ENCODE measurements at places on chromosomes 1 and 21. TPM values are rescaled to one million over a fixed set of nuclear protein-coding genes. Genes with fewer than 3 reads are reported as not detected.

Gene CELA3B
- not detected for total RNA-seq

Gene HUNK
- not detected for total RNA-seq

GRCh38 chr1:182270731-182271130 lies 120.9 kb downstream of the GLUL start:
- no peaks in the 10 kb centered on the region for H3K27me3 ChIP-seq
- peaks cover 9% of the 10 kb centered on the region for H3K4me1 ChIP-seq
- no peak for DNase-seq
- H3K27ac ChIP-seq = no peak overlapping the region

DNA sequence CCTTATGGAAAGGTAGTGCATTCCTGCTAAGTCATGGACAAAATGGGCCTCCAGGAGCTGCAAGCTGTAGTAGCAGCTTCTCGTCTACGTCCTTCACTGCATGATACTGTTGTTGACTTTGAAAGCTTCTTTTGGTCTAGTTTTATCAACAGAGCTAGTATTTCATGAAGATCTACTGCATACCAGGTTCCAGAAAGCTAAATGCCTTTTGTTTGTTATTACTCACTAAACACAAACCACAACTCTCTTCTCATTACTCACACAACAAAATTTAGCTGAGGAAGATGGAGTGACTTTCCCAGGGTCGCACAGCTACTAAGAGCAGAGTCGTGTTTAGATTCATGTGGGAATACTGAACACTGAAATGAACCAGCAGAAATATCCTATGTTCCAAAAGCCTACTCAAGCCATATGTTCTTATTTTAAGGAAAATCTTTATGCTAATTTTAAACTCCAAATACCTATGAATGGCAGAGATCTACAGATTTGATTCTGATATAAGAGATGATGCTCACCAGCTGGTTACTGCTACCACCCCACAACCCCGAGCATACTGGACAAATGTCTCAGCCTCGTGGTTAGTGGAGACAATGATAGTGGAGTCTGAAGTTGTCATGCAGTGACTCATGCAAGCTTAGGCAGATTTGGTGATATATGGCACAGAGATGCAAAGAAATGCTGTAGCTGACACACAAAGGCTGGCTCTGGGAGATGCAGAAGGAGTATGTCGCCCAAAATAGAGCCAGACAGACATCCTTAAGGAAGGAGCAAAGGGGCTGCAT lies 20.6 kb downstream of the PGBD2 start:
- H3K27me3 ChIP-seq = peaks cover 11% of the 10 kb centered on the region
- peak; percentile 65 for DNase-seq
- H3K4me1 ChIP-seq = peaks cover 60% of the 10 kb centered on the region
- peaks cover 8% of the 10 kb centered on the region for H3K36me3 ChIP-seq
- H3K4me3 ChIP-seq = no peak overlapping the region

DNA sequence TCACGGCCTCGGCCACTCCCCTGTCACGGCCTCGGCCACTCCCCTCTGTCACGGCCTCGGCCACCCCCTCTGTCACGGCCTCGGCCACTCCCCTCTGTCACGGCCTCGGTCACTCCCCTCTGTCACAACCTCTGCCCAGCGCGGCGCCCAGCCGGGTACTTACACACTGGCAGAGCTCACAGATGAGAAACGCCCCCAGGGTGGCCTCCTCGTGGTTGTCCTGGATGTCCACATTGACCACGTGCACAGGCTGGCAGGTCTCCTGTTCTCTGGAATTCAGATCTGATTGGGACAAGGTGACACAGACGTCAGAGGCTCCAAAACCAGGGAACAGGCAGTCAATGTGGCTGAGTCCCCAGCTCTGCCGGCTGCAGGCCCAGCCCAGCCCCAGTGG lies 3.3 kb upstream of the TMEM240 start:
- H3K4me1 ChIP-seq = no peaks in the 10 kb centered on the region
- H3K4me3 ChIP-seq = no peak overlapping the region
- no peaks in the 10 kb centered on the region for H3K27me3 ChIP-seq
- no peak for DNase-seq

DNA sequence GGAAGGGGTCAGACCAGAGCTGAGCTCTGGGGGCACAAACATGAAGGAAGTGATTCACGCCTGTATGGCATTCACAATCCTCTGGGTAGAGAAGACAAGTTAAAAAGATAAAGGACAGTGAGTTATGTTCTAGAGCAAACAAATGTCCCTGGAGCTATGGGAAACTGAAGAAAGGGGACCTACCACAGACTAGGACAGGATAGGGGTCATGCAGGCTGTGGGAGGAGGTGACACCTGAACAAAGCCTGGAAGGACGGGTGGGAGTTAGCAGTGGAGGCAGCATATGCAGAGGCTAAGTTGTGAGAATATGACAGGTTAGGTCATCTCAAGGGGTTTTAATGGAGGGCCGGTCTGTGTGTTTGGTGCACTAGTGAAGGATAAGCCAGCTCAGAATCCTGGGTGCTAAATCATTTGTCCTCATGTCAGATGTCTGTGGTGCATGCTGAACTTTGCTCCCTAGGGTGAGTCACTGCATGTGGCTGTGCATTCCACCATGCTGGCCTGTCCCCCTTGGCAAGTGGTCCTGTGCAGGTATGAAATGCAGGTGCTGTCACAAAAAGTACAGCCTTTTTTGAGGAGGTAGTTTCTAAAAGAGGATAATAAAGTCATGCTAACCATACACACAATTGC lies 28.5 kb downstream of the TNN start:
- H3K36me3 ChIP-seq = no peaks in the 10 kb centered on the region
- no peak overlapping the region for H3K4me3 ChIP-seq
- peaks cover 9% of the 10 kb centered on the region for H3K27me3 ChIP-seq
- H3K4me1 ChIP-seq = no peaks in the 10 kb centered on the region
- no peak for DNase-seq

GRCh38 chr1:184219414-184219813 lies 167.4 kb upstream of the C1orf21 start:
- H3K4me3 ChIP-seq = no peak overlapping the region

- no peak for DNase-seq
- no peaks in the 10 kb centered on the region for H3K36me3 ChIP-seq
Measured at GRCh38 chr1:15756143-15757015, 2.2 kb upstream of the FBLIM1 start.

All from activated CD8-positive, alpha-beta memory T cell treated with anti-CD3 and anti-CD28 coated beads, Interleukin-2, amount 10 ng/mL, durations not matched to agents 7 days and 5 days (primary cell).